NCI-H2107 (cell line): ENCODE measurements at places on chromosomes 16 and 17.

DNA sequence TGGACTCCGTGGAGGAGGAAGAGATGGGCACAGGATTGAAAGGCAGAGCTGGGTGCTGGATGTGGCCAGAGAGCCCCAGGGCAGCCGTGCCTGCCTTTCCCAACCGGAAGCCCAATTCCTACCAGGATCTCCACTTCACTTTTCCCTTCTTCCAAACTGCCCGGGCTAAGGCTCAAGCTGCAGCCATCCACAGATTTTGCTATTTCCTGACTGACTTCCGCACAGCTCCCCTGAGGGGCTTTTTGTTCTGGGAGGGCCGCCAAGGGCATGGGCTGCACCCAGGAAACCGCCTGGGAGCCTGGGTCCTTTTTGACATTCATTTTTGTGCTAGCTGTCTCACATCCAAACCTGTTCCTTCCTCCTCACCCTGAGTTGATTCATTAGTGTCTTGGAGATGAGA is 4.2 kb downstream of the SHISA6 start:
- no peak for DNase-seq

DNA sequence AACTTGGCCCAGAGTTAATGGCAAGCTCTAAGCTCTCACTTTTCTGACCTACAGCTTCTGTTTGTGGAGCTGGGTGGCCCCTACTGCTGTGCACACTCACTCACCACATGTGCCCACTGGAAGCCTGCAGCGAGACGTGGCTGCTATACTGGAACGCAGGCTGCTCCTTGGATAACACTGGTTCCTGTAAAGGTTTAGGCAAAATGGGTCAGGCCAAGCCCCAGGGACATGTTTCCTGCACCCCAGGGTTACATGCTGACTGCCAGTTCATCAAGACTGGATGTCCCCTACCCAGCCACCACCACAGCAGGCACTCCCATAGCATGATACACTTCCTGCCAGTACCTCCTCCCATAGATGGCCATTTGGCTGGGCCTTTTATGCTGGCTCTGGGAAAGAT is 8.3 kb downstream of the POLDIP2 start:
- no peak for DNase-seq

DNA sequence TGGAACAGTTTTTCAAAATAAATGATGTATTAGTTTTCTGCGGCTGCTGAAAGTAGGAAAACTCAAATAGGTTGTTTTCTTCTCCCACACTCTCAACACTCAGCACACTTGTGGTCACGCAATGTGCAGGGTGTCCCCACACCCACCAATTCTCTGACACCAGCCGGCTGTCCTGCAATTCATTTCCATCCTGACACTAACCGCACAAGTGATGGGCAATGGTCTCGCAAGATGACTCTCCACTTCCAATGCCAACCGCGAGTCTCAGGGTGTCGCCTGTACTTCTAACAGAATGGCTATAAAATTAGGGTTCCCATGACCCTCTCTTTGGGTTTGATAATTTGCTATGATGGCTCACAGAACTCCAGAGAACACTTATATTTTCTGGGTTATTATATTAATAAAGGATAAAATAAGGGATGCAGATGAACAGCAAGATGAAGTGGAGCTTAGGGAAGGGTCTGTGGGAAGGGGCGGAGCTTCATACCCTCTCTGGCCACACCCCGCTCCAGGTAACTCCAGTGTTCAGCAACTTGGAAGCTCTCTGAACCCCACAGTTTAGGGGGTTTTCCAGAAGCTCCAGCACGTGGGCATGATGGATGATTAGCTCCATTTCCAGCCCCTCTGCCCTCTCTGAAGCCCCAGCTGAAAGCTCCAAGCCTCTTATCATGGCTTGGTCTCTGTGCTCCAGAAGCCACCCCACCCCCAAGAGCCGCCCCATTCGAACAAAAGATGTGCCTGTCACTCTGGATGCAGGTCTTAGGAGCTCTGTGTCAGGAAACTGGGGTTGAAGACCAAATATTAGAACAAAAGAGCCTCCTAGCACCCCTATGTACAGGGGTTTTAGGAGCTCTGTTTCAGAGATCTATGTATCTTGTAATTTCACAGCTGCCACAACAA is 19.8 kb downstream of the TAF1C start:
- DNase-seq = no peak

GRCh38 chr16:19876501-19877059 is 8.1 kb downstream of the GPRC5B start:
- no peak for DNase-seq

DNA sequence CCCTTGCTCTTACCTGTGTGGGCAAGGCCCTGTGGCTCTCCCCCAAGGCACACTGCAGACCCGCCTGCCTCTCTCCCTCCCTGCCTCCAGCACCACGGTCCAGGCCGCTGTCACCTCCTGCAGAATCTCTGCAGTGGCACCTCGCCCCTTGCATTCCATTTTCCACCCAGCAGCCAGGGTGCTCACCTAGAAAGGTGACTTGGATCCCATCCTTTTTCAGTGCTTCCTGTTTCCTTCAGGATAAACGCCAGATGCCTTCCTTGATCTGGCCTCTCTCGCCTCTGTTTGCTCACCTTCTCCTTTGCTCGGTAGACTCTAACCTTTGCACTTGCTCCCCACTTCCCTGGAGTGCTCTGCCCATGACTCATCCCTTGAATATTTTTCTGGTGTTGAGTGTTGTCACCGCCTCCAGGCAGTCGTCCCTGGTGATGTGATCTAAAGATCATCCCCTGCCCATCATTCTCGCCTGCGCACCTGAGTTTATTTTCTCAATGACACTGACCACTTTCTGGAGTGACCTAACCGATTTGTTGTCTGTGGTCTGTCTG is 79.2 kb upstream of the LGALS9 start:
- no peak for DNase-seq

GRCh38 chr17:21025451-21025850 is 17.4 kb downstream of the USP22 start:
- DNase-seq = no peak

GRCh38 chr17:32917081-32917480 is 10.9 kb upstream of the TMEM98 start:
- DNase-seq = no peak

DNA sequence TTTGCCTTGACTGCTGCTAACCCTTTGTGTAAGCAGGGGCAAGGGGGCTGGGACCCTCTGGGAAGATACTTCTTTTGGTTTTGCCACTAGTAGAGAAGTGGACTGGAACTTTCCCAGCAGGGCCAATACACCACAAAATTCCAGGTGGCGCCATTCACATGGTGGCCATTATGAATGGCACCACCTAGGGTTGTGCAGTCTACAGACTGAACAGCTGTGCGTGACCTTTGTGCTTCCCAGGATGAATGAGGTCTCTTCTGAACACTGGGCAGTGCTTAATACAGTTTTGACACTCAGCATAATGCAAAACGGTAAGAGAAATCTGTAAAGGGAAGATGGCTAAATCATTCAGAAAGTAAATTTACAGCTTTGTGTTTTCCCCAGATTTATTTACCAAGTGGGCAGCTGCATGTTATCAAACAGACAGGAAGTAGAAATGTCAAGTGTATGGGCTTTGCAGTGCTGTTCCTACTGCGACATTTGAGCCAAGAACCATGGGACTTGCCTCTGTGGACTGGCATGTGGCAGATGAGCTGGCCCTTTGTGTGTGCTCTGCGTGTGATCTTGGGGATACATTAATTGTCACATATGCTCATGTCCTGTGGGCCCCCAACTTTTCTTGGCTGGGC is 9.2 kb downstream of the SYT17 start:
- DNase-seq = no peak

- no peak for DNase-seq
These were observed 793.4 kb upstream of the CDH8 start for GRCh38 chr16:62829607-62830006.

- DNase-seq = no peak
These were observed 18.9 kb upstream of the RNF43 start for GRCh38 chr17:58436245-58436644.

GRCh38 chr17:28854457-28855335 is at the start of gene ERAL1:
Gene ERAL1, plus strand, starts transcription at chr17:28855016. Its CDS starts 19 bp downstream, at chr17:28855035.
- peak; percentile 71 for DNase-seq

- DNase-seq = no peak
These were observed 36.8 kb downstream of the RPGRIP1L start for GRCh38 chr16:53666786-53667415.

- DNase-seq = no peak
These were observed 12.7 kb upstream of the FOXN1 start for GRCh38 chr17:28493460-28493859.

- no peak for DNase-seq
These were observed 243.0 kb upstream of the MYOCD start for GRCh38 chr17:12422651-12423050.

DNA sequence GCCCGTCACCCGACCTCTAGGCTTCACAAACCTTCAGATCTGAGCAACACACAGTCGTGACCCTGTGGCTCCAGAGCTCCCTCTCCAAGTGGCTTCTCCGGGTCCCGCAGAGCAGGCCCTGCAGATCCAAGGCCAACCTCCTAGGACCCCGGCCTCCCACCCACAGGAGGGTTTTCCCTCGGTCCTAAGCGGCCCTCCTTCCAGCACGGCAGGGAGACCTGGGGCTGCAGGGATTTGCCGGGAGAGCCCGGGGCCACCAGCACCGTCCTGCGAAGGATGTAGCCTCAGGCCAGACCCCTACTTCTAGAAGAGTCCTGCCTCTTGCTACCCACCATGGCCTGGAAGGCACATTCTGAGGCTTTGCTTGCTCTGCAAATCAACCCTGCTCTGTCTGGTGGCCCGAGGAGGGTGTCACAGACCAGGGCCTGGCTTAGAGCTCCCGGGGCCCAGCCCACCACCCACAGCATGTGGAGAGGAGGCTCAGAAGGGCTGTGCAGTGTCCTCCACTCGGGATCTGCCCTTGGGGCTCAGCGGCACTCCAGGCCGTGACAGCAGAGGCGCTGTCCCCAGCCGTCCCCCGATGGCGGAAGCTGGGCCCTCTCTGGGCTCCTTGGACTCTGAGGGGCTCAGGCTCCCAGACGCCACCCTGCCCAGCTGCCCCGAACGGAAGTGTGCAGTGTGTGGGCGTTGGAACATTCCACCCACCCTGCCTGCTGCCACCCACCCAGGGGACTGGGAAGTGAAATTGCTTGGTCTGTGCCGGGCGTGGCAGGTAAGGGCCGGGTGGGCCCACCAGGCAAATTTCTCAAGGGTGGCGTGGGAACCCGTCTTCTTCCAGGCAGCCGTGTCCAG is 28.8 kb upstream of the ACSF3 start:
- no peak for DNase-seq

GRCh38 chr16:7083096-7083495 is 249.5 kb upstream of the RBFOX1 start:
- no peak for DNase-seq

DNA sequence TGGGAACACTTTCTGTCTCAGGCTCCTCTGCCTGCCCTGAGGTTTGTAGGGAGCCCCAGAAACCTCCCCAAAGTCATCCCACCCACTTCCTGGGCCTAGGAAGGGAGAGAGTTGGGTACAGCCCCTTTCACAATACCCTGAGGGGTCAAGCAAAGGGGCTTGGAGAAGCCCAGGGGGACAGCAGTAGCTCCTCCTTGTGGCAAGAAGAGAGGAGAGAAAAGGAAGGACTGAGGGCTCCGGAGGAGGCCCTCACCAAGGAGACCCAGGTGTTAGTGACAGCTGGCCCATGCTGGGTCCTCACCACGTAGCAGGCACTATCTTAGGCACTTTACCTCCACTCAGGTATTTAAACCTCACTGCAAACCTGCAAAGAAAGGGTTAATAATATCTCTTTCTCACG is 112.8 kb downstream of the IRX5 start:
- no peak for DNase-seq

GRCh38 chr16:57166451-57166850 is 19.4 kb downstream of the PSME3IP1 start:
- no peak for DNase-seq

GRCh38 chr17:1529863-1530262 is 13.5 kb upstream of the INPP5K start:
- DNase-seq = no peak

- no peak for DNase-seq
These were observed 369.1 kb downstream of the CPPED1 start for GRCh38 chr16:12434567-12434966.

- DNase-seq = no peak
These were observed 56.9 kb upstream of the PHOSPHO1 start for GRCh38 chr17:49287481-49287880.

- no peak for DNase-seq
These were observed at the start of gene ARHGAP44 for GRCh38 chr17:12789481-12790248. Gene ARHGAP44, plus strand, starts transcription at chr17:12789498. Its CDS starts 341 bp downstream, at chr17:12789839.

DNA sequence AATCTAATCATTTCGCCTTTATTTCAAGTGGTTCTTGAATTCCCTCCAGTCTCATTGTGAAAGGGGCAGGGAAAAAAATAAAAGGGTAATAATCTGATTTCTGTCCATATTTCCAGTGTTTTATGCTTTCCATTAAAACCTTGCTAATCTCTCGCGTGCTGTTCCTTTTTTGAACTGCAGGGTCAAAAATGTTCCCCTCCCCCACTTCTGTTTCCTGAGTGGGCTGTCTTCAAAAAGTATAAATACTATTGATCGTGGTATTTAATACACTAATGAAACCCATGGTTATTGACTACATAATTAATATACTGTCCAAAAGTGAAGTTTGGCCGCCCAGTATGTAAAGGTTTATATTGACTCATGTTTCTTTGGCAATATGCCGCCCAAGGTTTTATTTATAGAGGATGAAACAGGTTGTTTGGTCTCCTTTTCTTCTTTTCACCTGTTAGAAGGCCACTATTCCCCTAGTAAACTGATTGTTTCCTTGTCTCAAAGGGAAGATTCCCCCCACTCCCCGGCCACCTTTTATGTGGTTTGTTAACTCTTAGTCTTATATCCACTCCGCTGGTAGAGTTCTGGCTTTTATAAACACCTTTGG is 69.7 kb downstream of the RPA1 start:
- DNase-seq = no peak

DNA sequence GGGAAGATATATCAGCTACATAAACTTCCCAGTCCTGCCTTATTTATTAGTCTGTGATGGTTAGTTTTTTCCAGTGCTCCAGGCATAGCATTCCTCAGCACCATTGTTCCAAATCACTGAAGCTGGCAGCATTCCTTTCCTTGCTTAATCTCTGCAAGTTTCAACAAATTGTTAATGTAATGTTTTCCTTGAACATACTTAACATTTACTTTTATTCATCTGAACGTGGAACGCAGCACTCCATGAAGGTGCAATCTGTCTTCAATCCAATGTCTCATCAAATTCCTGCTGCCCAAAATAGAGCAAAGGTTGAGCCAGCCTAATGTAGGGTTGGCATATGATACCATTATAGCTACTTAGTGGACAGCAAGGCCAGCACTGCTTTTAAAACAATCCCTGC is 441.1 kb upstream of the RBFOX1 start:
- DNase-seq = no peak

- DNase-seq = no peak
These were observed 797 bp downstream of the NUDT7 start for GRCh38 chr16:77723108-77723514.

- DNase-seq = no peak
These were observed 530 bp downstream of the CCL17 start for GRCh38 chr16:57405097-57405496.

DNA sequence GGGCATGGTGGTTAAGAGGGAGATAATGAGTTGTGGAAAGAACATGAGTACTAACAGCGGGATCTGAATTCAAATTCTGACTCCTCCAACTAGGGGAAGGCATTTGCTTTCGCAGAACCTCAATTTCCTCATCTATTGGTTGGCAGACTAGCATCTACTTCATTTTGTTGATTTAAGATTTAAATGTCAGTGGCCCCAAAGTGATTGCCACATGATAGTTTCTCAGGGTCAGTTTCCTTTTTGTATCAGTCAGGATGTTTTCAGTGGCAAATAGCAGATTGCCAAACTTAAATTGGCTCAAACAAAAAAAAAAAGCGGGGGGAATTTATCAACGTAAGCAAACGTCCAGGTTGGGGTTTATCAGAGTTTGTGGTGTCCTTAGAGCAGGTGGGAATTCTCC is 25.1 kb upstream of the NOS2 start:
- no peak for DNase-seq
